Endothelial cell of umbilical vein (primary cell): ENCODE measurements at places on chromosomes 3 and 15.

GRCh38 chr3:121504618-121505017, 41.2 kb downstream of the POLQ start:
- DNase-seq = no peak

- DNase-seq = no peak
These were observed 4.0 kb upstream of the TM4SF1 start for GRCh38 chr3:149381173-149382100.

DNA sequence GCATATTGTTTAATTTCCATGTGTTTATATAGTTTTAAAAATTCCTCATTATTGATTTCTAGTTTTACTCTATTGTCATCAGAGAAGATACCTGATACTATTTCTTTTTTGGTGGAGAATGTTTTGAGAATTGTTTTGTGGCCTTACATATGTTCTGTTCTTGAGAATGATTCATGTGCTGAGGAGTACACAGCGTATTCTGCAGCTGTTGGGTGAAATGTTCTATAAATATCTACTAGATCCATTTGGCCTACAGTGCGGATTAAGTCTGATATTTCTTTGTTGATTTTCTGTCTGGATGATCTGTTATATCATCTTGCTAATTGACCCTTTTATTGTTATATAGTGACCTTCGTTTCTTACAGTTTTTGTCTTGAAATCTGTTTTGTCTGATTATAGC, 109.7 kb downstream of the UBE2E2 start:
- no peak for DNase-seq

DNA sequence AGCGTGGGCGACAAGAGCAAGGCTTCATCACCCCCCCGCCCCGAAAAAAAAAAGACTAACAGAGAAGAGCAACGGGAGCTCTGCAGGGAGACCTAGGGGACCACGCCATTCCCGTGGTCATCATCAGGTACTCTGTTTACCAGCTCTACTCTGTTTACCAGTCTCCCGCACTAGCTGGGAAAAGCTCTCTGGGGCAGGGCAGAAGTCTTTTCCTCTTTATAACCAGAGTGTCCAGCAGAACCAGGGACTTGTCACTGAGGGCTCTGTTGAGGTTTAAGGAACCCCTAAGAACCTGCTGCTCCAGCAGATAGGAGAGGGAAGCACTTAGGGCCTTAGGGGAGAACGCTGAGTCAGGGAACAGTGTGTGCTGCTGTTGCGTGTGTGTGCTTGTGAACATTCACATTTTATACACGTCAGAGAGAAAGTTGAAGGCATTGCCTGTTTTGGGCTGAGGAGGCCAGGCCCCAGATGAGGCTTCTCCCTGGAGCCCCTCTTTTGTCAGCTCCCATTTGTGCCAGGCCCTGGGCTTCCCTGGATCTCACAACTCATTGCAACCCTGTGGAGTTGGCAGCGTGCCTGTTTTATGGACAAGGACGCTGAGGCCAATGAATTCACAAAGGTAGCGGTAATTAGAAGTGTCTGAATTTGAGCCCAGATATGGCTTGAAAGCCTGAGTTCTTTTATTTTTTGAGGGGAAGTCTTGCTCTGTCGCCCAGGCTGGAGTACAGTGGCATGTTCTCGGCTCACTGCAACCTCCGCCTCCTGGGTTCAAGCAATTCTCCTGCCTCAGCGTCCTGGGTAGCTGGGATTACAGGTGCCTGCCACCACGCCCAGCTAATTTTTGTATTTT, 24.2 kb upstream of the ERICH6 start:
- no peak for DNase-seq
